ENCODE measurements at places on chromosomes 16 and 17. TPM values are rescaled to one million over a fixed set of nuclear protein-coding genes. Genes with fewer than 3 reads are reported as not detected.

GRCh38 chr16:30184096-30184890 lies 891 bp downstream of the CORO1A start:
- peak overlapping the region; percentile 48 for H3K4me3 ChIP-seq
- DNase-seq = no peak
- no peaks in the 10 kb centered on the region for H3K27me3 ChIP-seq
- no peak overlapping the region for H3K27ac ChIP-seq

DNA sequence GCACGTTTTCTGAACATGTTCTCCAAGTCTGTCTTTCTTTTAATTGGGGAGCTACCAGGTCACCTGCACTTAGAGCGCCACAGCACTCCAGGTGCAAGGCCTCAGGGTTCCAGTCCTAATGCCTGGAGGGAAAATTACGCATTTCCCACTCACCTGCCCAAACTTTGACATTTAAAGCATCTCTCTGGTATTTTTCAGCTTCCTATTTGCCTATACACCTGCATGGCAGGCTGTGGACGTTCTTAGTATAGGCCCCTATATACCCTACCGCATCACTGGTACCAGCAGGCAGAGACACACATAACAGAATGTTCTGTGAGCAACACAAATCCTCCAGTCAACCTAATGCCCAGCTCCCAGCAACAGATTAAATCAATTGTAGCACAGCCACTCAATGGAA lies 213.3 kb downstream of the MRTFB start:
- H3K27ac ChIP-seq = no peak overlapping the region
- H3K4me1 ChIP-seq = no peaks in the 10 kb centered on the region
- H3K36me3 ChIP-seq = no peaks in the 10 kb centered on the region
- DNase-seq = no peak
- H3K4me3 ChIP-seq = no peak overlapping the region
- H3K27me3 ChIP-seq = no peaks in the 10 kb centered on the region

DNA sequence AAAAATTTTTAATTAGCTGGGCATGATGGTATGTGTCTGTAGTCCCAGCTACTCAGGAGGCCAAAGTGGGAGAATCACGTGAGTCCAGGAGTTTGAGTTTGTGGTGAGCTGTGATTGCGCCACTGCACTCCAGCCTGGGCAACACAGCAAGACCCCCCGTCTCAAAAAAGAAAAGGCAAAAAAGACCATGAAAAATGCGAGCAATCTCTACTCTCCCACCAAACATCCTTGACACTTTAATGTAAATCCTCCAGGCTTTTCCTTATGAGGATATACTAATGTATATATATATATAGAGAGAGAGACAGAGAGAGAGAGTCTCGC lies 28.1 kb downstream of the MMP15 start:
- no peaks in the 10 kb centered on the region for H3K27me3 ChIP-seq
- no peaks in the 10 kb centered on the region for H3K36me3 ChIP-seq
- H3K4me1 ChIP-seq = no peaks in the 10 kb centered on the region
- H3K4me3 ChIP-seq = no peak overlapping the region
- no peak for DNase-seq

DNA sequence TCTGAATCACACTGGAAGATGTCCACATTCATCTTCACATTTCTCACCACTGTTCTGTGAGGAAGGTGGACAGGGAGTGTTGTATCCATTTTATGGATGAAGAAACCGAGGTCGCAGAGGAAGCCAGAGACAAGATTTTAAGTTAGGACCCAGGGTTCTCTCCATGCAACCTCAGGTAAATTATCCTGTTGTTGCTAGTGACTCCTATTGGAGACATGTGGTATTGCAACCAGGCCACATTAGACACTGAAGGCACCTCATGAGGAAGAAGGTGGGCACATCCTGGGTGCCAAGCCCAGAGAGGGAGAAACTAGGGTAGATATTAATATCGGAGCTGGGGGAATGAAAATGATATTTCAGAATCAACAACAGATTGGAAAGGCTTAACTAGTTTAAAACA lies 8.5 kb upstream of the WNT9B start:
- no peaks in the 10 kb centered on the region for H3K4me1 ChIP-seq
- DNase-seq = no peak
- H3K36me3 ChIP-seq = no peaks in the 10 kb centered on the region
- no peaks in the 10 kb centered on the region for H3K27me3 ChIP-seq
- no peak overlapping the region for H3K27ac ChIP-seq

GRCh38 chr17:33091271-33091670 lies 99.6 kb downstream of the SPACA3 start:
- no peak overlapping the region for H3K27ac ChIP-seq
- no peak for DNase-seq
- no peaks in the 10 kb centered on the region for H3K36me3 ChIP-seq
- no peak overlapping the region for H3K4me3 ChIP-seq
- H3K27me3 ChIP-seq = no peaks in the 10 kb centered on the region

GRCh38 chr17:73706858-73707257 lies 62.6 kb upstream of the SDK2 start:
- H3K36me3 ChIP-seq = no peaks in the 10 kb centered on the region
- H3K27ac ChIP-seq = no peak overlapping the region
- no peak overlapping the region for H3K4me3 ChIP-seq

DNA sequence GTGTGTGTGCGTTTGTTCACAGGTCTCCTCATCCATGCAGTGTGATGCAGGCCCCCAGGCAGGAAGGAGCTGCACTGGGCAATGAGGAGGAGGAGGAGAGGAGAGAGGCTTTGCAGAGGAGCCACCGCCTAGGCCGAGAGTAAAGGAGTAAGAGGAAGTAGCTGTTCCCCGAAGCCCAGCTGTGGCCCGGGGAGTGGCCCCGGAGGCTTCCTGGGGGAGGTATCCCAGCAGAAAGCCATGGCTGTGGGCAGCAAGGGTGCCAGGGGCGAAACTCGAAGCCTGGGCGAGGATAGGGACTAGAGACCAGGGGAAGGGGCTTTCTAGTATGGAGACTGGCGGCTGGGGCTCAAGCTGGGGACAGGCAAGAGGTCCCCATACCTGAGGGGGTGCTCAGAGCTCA lies 12.2 kb downstream of the C16orf95 start:
- no peaks in the 10 kb centered on the region for H3K4me1 ChIP-seq
- no peak for DNase-seq
- H3K27me3 ChIP-seq = no peaks in the 10 kb centered on the region
- no peaks in the 10 kb centered on the region for H3K36me3 ChIP-seq
- no peak overlapping the region for H3K4me3 ChIP-seq

- no peak overlapping the region for H3K27ac ChIP-seq
- no peaks in the 10 kb centered on the region for H3K27me3 ChIP-seq
- H3K4me1 ChIP-seq = no peaks in the 10 kb centered on the region
- H3K36me3 ChIP-seq = no peaks in the 10 kb centered on the region
Measured at GRCh38 chr17:29238133-29238850, 8.4 kb upstream of the CRYBA1 start.

SYT17 gene
- 24.3 TPM for total RNA-seq

ADAMTS18 gene
- total RNA-seq = 2.7 TPM

EPX gene
- total RNA-seq = not detected

Data from prostate gland (tissue), 2 donors.